T-helper 2 cell (primary cell): ENCODE measurements at places on chromosomes 13 and 19.

GRCh38 chr19:50362656-50363424 lies 2.6 kb downstream of the NAPSA start:
- DNase-seq = no peak

GRCh38 chr19:39432677-39433025 lies 3.1 kb downstream of the RPS16 start:
- DNase-seq = no peak

DNA sequence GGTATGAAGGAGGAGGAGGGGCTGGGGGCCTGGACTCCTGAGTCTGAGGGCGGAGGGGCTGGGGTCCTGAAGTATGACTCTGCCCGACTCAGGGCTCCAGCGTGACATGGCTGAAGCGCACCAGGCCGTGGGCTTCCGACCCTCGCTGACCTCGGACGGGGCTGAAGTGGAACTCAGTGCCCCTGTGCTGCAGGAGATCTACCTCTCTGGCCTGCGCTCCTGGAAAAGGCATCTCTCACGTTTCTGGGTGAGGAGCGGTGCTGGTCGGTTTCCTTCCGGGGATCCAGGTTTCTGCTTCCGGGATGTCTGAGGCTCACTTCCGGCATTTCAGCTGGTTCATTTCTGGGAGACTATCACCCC lies 1.2 kb downstream of the CPT1C start:
- no peak for DNase-seq

GRCh38 chr13:97848886-97849285 lies 104.6 kb upstream of the IPO5 start:
- DNase-seq = no peak
